Aorta (tissue), 5 donors: ENCODE measurements at places on chromosomes 2 and 18. TPM values are rescaled to one million over a fixed set of nuclear protein-coding genes. Genes with fewer than 3 reads are reported as not detected.

- no peak for DNase-seq
Observed at GRCh38 chr2:57617318-57617717, 429.3 kb upstream of the VRK2 start.

DNA sequence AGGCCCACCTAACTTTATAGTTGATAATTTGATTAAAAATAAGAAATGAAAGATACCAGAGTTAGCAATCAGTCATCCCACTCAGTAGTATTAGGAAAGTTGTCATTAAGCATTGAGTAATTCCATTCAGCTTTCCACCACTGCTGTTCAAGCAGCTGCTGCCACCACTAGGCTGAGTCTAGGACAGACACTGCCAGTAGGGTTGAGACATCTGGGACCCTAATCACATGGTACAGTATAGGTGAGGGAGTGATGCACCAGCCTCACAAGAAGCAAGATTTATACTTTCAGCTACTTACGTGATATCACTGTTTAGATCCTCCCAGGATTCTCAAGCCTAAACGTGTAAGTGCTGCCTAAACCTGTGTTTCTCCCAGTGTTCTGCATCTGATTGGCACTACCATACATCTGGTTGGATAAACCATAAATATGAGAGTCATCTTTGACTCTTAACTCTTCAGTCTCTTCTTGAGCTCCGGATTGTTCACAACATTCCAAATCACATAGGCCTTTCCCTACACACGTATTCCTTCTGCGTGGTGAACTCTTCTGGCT lies 3.2 kb downstream of the UBXN4 start:
- no peak for DNase-seq

Gene DCDC2C
- not detected for total RNA-seq

Gene CMPK2
- 5.3 TPM for total RNA-seq
